ENCODE measurements at places on chromosomes 12 and 14. TPM values are rescaled to one million over a fixed set of nuclear protein-coding genes. Genes with fewer than 3 reads are reported as not detected.

Gene TMEM229B
- total RNA-seq: 0.17 TPM

Gene HCAR1
- 0.02 TPM for total RNA-seq

Gene PARPBP
- total RNA-seq: 22.1 TPM

Gene CPNE6
- not detected for total RNA-seq

Gene FBLN5
- total RNA-seq: 2.4 TPM

Gene GPRC5D
- total RNA-seq: not detected

Gene DEPDC4
- total RNA-seq: 1.3 TPM

Gene LPAR5
- total RNA-seq: 0.67 TPM

Gene NEUROD4
- total RNA-seq: 0.02 TPM

Gene BEGAIN
- 7.2 TPM for total RNA-seq

Gene PDZRN4
- total RNA-seq: not detected

Gene OTX2
- total RNA-seq: not detected

Gene CLEC4D
- total RNA-seq: not detected

Gene HOXC10
- 2.9 TPM for total RNA-seq

Gene SRP54
- 52.4 TPM for total RNA-seq

Gene CRACR2A
- total RNA-seq: 1.2 TPM

Gene RHEBL1
- total RNA-seq: 5.4 TPM

Gene STAT6
- 54.2 TPM for total RNA-seq

Gene PIK3C2G
- not detected for total RNA-seq

Gene SALL2
- 0.96 TPM for total RNA-seq

Gene FGF23
- not detected for total RNA-seq

Gene SOCS4
- total RNA-seq: 8.3 TPM

Gene EEA1
- total RNA-seq: 6.8 TPM

Gene AP5M1
- total RNA-seq: 19.2 TPM

Gene SLC39A2
- not detected for total RNA-seq

All from A549 treated with CORT108297 at 1 μM for 4 hours (cell line).